ENCODE measurements at places on chromosomes 12 and 14.

DNA sequence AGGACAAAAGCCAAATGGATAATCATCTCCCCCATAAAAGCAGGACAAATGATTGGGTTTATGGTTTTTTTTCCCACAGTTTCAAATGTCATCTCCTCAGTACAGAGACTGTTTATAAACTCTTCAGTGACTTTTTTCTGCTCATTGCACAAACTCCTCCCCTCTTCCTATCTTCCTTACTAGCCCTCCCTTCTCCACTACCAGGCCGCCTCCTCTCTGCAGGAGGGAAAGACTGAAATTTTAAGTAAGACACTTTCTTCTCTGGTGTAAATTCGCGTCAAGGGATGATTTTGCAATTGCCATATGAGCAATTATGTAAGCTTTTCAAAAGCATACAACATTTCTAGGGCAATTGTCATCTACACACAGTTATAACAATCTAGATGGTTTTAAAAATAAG is 37.0 kb downstream of the BTG1 start:
- no peak for DNase-seq

DNA sequence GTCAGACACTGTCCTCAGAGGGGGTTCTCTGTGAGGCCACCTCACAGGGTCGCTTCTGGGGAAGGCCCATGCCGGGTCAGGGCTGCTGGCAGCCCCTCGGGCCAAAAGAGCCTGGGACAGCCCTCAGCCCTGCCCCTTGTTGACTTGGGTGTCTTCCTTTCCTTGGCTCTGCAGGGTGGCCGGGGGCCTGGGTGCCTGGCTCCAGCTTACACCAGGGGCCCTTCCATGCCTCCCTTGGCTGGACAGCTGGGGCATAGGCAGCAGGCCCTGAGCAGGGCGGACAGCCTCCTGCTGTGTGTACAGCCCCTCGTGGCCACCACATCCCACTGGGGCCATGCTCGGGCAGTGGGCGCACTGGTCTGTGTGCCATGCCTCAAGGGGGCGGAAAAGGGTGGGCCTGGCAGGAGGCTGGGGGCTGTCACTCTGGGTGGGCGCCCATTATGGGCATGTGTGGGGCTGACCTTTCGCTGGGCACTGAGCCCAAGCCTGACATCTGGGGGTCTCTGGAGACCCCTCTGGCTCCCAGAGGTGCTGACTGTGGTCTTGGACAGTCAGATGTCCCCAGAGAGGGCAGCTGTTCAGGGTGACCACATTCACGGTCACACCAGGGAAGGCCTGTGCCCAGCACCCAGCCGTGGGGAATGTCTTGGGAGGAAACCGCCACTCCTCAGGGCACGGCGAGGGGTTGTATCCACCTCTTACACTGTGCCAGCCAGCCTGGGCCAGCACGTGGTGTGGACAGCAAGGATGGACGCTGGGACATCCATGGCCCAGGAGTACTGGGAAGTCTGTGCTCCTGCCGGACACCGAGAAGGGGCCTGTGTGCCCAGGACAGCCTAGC is 313.3 kb downstream of the TMEM121 start:
- no peak for DNase-seq

GRCh38 chr12:75959506-75959905 is 72.1 kb downstream of the PHLDA1 start:
- no peak for DNase-seq

DNA sequence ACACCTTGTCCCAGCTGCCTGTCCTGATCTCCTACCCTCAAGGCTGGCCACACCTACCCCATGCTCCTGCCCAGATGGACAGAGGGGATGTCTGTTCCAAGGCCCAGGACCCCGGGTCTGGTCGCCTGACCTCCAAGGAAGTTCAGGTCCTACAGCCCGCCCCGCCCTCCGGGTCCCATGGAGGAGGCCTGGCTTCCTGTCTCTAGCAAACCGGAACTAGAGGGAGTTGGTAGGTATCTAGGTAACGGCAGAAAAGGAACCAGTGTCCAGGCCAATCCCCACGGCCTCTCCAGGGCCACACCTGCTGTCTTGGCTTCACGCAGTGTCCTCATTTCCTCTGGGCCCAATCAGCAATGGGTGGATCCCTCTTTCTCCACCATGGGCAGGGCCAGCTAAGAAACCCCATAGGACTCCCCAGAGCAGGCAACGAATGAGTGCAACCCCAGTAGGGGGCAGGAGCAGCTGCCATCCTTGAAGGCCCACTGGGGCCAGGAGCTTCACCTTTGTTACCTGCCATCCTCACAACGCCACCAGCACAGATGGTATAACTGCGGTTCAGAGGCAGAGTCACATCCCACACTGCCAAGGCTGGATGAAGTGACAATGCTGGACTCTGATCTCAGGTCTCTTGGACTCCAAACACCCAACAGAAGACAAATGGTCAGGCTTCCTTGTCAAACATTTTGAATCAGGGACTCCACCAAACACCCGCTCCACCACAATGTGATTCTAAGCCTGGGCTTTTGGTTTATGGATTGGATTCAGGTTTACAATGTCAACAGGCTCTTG is 25.1 kb upstream of the RPLP0 start:
- no peak for DNase-seq
